ENCODE measurements at places on chromosomes 2 and 18.

DNA sequence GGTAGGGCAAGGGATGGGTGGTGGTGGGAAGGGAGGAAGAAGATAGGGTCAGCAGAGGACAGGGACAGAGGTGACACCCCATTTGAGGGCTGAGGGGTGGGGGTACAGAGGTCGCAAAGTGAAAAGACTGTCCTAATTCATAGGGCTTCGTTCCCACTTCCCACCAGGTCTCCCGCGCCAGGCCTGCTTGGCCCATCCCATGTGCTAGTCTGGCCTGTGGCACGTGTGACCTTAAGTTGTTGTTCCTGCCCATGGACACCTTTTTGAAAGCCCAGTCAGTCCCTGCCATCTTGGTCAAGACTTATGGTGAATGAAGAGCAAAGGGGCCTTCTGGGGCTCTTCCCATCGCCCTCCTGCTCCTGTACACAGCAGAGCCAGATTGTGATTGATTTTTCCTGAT, 46.2 kb downstream of the TGOLN2 start:
- no peak for DNase-seq

DNA sequence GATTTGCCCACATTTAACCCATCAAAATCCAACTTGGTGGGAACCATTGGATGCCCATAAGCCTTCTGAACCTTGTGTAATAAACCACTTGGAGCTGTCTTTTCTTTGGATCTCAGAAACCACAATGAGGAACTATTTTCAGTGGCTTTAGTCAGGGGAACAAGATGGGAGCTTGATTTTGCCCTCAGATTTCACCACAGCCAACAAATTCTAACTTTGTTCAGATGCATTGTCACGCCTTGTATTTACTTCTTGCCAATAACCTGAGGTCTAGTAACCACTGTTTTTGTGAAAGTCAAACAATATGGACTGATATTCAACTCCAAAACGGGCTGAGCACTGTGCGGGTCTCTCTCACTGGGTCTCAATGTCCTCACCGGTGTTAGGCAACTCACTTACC, 508.2 kb downstream of the TNS1 start:
- DNase-seq: no peak

DNA sequence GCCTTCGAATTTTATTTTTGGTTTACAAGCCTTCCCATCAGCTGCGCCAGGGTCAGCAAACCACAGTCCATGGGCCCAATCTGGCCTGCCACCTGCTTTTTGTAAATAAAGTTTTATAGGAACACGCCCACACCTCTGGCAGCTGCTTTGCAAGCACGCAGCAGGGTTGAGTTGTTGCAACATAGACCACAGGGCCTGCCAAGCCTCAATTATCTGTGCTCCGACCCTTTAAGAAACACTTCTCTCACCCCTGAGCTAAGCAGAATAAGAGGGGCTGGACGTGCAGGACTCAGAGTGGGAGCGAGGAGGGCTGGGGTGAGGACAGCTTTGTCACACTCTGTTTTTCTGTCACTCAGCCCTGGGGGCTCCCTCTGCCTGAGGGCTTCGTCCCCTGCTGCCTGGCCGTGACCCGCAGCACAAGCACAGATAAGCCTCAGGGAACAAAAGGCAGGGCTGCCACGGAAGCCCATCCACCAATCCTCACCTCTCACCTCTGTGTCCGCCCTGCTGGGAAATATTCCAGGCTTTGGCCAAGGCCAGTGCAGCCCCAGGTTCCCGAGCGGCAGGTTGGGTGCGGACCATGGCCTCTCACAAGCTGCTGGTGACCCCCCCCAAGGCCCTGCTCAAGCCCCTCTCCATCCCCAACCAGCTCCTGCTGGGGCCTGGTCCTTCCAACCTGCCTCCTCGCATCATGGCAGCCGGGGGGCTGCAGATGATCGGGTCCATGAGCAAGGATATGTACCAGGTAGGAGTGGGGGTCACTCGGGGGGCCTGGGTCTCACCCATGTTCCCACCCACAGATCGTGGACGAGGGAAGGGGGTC, at the start of gene AGXT:
Gene AGXT, plus strand, starts transcription at position 539 of the 823 bp plus-strand sequence. Its CDS starts 42 bp downstream, at position 581.
- DNase-seq: no peak

DNA sequence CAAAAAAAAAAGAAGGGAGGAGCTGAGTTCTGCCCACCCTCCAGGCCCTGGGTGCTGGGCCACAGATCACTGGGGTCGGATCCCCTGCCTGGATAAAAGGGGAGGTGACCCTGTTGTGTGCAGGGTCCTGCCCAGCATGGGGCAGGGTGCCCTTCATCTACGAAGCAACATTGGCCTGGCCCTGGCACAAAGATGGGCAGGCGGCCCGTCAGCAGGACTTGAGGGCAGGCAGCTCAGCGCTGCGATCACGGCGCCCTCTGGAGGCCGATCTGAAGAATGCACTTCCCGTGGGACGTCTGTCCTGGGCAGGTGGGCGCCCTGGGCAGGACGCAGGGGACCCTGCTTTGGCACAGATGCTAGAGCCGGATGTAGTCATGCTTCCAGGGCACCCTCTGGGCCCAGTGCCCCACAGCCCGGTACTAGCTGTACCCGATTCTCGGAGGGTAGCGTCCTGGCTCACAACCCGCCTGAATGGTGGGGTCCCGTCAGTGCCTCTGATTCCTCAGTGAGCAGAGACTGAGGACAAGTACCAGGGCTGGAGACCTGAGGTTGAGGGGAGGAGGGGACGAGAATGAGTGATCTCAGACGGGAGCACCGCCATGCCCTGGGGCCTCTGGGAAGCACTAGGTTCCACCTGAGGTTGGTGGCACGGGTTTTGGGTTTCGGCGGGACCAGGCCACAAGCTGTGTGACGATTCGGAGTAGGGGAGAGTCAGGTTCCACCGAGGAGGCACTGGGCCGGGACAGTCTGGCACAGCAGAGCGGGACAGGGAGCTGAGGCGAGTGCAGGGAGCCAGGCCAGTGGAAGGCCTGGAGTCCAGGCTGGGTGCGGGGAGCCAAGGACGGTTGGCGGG, 18.0 kb downstream of the ARID5A start:
- DNase-seq: peak; percentile 86

- no peak for DNase-seq
Measured at GRCh38 chr2:79275197-79275596, 115.6 kb upstream of the REG3A start.

Data from AG08396 (cell line).